ENCODE measurements at places on chromosomes 2 and 18.

DNA sequence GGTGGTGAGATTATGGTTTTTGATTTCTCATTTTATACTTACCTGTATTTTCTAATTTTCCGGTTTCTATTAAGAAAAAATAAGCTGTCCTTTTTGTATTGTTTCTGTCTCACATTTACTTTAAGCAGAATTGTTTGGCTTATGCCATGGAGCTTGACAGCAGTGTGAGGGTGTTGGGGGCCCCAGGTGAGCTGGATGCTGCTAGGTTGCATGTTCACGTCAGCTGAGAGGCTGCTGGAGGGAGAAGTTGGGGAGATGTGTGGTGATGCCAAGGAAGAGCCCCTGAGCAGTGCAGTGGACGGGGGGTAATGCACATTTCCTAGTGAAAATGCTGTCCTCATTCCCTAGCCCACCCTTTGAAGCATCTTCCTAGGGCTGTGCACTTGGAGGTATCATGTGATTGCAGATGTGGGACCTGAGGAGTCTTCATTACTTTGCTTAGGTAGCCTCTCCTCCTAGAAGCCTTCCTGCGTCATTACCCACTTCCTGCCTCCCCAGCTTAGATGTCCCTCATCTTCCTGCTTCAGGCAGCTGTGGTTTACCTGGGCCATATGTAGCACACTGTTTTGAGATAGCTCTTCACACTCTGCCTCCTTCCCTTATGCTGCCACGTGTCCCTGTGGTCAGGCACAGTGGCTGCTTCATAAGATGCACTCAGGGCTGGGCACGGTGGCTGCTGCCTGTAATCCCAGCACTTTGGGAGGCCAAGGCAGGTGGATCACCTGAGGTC, 16.2 kb downstream of the ATG16L1 start:
- DNase-seq = no peak

GRCh38 chr2:182240862-182241371, 185.9 kb downstream of the PDE1A start:
- DNase-seq = no peak

GRCh38 chr2:173021939-173022371, 53.7 kb upstream of the MAP3K20 start:
- DNase-seq = peak; percentile 22

DNA sequence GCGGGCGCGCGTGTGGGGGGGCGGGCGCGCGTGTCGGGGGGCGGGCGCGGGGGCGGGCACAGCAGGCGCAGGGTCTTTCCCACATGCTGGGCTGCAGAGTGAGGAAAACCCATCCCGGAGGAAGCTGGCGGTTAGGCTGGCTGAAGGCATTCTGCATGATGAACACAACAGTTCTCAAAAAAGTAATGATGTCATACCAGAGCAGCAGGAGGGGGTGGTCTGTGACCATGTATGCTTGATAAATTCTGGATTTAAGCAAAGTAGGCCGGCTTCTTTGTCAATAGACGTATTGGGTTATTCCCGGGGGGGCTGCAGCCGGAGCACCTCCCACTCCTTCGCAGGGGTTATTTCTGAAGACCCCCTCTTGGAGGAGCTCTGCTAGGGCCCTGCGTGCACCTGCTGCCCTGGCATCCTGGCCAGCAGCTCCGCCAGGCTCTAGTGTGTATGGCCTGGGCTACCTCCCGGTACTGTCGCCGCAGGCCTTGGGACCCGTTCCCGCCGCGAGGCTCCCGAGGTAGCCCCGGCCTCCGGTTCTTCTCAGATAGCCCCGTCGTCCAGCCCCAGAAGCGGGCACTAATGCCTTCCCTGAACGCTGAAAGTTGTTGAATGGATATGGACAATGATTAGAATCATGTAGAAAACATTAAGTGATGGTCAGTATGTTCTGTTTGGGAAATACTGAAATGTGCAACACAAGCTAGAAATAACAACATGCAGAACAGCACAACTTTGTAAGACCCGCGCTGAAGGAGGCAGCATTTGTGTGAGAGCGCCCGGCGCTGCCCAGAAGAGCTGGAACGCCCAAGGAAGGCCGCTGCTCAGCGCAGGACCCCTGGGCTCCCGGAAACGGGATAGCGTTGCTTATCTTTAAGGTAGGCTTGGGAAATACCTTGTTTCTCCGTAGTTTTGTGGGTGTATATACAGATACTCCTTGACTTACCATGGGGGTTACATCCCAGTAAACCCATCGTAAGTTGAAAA, 101.4 kb upstream of the RAB6C start:
- DNase-seq = no peak

- peak; percentile 16 for DNase-seq
These were observed 70.7 kb downstream of the PMS1 start for GRCh38 chr2:189854940-189855339.

DNA sequence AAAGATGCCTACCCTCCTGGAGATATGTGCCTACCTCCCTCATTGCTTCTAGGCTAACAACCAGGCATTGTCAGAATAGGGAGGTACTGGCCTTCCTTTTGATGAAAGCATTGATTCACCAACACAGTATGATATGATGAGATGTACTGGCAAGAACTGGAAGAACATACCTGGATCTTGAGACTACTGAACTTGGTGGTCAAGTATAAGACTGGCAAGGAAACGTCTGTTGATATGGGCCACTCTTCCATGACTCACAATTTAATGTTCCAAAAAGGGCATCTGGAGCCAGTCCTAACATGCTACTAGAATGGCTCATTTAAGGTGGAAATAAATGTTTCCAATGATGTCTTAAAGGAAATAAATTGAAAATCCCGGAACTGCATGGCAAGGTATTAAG, 18.1 kb downstream of the DTNB start:
- no peak for DNase-seq

- no peak for DNase-seq
These were observed 206.1 kb downstream of the TFCP2L1 start for GRCh38 chr2:121078899-121079298.

- peak; percentile 52 for DNase-seq
These were observed 279.7 kb downstream of the MBD5 start for GRCh38 chr2:148300544-148300943.

- no peak for DNase-seq
These were observed 33.4 kb upstream of the CLASP1 start for GRCh38 chr2:121682396-121683298.

DNA sequence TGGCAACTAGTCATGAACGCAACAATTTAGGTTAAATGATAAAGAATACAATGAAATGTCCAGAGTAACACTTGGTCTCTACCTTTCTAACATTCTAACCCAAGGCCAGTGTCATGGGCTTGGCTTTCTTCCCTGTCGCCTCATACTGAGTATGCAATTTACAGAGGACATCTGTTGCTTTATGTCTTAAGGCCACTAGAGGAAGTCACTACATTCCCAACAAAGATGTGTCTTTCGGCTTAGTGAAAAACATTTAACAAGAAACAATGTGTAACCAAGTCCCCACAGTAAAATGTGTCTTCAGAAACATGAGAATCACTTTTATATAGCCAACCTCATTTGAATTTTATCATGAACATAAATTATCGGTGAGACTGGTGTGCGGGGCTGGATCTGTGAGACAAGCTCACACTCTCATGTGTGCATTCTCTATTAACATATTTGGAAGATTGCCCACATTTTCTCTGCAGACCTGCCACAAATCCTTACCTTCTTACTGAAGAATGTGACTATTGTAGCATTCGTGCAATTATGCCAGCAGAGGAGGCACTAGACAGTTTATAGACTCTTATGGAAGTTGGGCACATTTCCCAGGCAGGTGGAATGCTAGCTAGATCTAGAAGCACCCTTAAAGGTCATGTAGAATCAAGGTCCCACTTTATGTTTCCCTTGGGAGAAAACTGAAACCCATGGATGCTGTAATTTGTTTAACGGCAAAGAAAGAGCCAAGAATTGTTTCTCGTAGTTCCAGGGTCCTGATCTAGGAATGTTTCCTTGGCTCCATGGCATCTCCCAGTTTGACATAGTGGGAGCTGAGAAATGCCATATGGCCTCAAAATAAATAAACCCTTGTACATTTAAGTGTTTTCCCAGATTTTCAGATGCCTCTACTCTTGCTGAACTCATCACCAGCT, 101.8 kb downstream of the CD226 start:
- no peak for DNase-seq

DNA sequence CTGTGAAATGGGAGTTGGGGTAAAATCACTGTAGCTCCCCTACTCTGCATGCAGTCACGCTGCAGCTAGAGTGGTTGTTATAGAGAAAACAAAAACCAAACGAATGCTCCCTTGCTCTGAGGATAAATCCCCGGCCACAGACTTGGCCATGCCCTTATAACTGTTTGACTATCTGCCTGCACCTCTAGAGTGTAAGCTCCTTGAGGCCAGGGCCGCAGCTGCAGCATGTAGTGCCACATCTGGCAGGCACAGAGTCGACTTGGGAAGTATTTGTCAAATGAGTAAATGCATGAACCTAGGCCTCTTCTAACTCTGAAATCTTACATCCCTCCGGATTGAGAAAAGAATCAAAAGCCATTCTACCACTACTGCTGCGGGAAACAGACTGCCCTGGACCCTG, 35.9 kb downstream of the KCNIP3 start:
- no peak for DNase-seq

DNA sequence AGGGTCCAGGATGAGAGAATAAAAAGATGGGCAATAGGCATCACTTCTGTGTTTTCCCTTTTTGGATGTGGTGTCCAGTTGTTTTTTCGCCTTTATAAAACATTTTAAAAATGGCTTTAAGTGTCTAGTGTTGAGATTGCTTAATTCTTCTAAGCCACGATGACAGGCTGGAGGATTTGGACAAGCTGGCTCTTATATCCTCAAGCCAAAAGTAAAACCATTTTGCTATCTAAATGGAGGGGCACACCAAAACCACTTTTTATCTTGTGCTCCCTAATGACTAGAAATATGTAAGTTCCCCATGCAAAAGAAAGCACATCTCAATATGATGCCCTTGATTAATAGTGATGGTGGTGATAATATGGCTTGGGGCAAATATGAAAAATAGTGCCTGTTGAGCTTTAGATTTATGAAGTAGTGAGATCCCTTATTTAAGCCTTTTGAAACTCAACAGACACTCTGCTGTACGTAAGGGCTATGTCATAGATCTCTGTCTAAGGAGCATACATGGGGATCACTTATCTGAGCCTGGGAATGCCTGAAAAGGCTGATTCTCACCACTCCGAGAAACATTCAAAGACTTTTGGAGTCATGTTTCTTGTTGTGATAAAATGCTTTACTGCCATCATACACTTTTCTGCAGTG, 185.5 kb downstream of the KCNS3 start:
- no peak for DNase-seq

DNA sequence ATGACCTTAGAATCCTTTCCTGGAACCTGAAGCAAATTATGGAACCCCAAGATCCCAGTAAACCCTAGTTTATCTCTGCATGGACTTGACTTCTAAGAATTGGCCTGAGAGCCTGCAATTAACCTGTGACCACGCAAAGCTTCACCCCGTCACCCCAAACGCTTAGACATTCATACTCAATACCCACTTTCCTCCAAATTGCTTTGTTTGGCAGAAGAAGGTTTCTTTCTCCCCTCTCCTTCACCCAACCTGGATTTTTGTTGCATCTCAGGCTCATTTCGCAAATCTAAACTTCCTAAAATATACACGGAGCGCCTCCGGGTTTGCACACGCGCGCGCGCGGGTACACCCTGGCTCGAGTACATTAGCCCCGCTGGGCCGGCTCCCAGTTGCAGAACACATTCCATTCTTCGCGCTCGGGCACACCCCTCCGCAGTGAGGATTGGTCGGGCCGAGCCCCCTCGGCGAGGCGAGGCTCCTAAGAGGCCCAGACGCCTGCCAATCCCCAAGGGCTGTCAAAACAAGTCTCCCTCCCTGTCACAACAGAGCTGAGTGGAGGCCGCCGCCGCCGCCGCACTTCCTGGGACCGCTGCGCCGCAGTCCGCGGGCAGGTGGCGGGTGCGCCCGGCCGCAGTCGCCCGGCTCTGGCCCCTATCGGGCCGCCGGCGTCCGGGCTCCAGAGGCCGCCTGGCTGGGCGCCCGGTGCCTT, at the start of gene PLCL1:
PLCL1 (plus strand) TSS at position 545 of the 709 bp plus-strand sequence.
- peak; percentile 89 for DNase-seq

DNA sequence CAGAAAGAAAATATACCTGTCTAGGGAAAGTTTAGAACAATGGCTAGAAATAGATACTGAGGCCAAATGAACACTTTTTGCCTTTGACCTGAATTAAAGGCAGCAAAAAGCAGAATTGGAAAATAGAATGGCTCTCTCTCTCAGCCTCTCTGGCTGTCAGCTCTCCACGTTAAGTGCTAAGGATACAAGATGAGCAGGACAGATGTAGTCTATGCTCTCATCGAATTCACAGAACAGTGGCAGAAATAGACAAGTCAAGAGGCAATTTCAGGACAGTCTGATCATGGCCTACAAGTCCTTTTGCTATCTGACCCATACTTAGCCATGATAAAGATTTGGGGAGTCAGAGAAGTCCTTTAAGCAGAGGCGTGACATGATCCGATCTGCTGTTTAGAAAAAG, 120.2 kb upstream of the CREB1 start:
- DNase-seq = no peak

- DNase-seq = no peak
These were observed 29.5 kb downstream of the BCL11A start for GRCh38 chr2:60523963-60524362.

DNA sequence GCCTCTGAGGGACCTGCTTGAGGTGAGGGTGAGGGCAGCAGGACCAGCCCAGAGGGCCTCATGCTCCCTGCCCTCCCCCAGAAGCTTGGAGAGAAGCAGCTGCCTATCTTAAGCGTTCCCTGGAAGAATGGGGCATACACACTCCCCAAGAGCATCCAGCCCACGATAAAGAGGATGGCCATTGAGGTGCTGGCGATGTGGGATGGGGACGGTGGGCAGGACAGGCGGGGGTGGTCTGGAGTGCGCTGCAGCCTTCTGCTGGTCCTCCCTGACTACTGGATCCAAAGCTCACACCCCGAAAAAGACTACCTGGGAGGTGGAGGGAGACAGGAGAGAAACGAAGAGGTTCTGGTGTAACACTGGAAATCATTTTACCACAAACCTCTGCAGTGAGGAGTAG, 45.6 kb downstream of the LMAN2L start:
- DNase-seq = no peak

DNA sequence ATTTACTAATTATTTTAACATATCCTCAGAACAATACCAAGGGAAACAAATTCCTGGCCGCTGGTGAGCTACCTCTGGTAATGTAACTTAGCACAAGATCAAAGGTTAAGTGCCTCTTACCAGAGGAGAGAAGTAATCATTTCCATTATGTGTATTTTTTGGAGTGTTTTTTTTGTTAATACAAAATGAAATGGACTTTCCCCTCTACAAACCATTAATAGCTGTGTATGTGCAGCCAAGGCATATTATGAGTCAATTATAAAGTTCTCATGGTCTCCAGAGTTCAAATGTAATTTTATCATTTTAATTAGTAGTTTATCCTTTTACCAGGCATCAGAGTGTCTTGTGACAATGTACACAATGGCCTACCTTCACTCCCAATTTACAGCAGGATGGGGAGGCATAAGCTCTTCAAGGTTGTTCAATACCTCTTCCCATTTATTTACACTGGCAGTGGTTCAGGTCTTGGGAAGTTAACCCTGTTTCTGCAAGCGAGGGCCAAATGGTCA, 242.2 kb downstream of the TGIF1 start:
- DNase-seq = no peak

- DNase-seq = no peak
These were observed 14.6 kb downstream of the TCF4 start for GRCh38 chr18:55573386-55573785.

GRCh38 chr2:182330451-182331305, 96.2 kb downstream of the PDE1A start:
- DNase-seq = no peak

GRCh38 chr2:134745546-134745945, 26.7 kb upstream of the TMEM163 start:
- no peak for DNase-seq
